ENCODE measurements at places on chromosomes 6 and 20. TPM values are rescaled to one million over a fixed set of nuclear protein-coding genes. Genes with fewer than 3 reads are reported as not detected.
A peak's percentile ranks its signal among the peaks of the same experiment; 100 is the strongest.

DNA sequence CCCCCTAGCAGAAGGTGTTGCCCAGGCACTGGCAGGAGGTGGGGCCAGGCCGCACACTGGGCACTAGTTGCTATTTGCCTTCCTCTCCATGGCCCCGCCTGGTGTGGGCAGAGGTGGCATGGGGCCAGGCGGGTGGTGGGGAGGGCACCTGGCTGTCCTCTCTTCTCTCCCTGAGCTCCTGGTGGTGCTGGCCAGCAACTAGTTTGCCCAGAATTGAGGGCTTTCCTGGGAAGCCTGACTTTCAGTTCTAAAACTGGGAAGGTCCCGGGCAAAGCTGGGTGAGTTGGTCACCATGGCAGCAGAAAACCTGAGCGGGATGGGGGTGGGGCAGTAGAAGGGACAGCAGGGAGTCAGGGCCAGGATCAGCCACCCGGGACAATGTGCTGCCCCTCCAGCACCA is 48.2 kb downstream of the RBM38 start:
- H3K27ac ChIP-seq = no peak overlapping the region
- H3K27me3 ChIP-seq = no peaks in the 10 kb centered on the region
- no peak overlapping the region for H3K4me3 ChIP-seq
- H3K36me3 ChIP-seq = no peaks in the 10 kb centered on the region
- peaks cover 32% of the 10 kb centered on the region for H3K4me1 ChIP-seq

DNA sequence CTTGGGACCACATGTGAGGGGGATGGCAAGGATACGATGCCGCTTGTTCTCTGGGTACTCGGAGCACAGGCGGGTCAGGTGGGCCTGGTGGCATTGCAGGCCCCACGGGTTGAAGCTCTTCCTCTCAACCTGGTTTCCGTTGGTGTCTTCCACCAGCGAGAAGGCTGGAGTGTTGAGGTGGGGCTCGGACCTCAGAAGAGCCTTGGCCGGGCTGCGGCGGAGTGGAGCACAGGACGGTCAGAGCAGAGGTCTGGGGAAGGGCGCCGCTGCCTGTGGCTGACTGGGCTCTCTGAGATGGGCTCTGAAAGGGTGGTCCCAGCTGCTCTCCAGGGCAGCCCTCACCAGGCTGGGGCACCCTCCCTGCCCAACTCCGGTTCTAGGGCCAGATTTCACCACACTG is 15.2 kb upstream of the UQCC2 start:
- no peak overlapping the region for H3K27ac ChIP-seq
- DNase-seq = no peak
- H3K36me3 ChIP-seq = no peaks in the 10 kb centered on the region
- peaks cover 39% of the 10 kb centered on the region for H3K27me3 ChIP-seq
- H3K4me1 ChIP-seq = no peaks in the 10 kb centered on the region

GRCh38 chr6:136728976-136729515 is 63.2 kb downstream of the MAP3K5 start:
- H3K4me1 ChIP-seq = peaks cover 22% of the 10 kb centered on the region
- no peak for DNase-seq
- no peak overlapping the region for H3K4me3 ChIP-seq
- no peak overlapping the region for H3K27ac ChIP-seq
- H3K36me3 ChIP-seq = peaks cover 23% of the 10 kb centered on the region

DNA sequence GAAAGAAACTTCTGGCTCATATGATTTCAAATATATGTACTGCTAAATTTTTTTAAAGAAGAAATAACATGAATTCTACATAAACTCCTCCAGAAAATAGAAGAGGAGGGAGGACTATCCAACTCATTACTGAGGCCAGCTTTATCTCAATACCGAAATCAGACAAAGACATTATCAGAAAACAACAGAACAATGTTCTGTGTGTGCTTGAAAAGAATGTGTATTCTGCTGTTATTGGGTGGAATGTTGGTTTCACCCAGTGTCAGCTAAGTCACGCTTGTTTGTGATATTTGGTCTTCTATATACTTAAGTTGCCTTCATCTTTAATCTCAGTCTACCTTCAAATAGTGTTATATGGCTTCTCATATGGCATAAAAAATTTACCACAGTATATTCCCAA is 18.6 kb upstream of the ELOVL2 start:
- no peak overlapping the region for H3K4me3 ChIP-seq
- no peak overlapping the region for H3K27ac ChIP-seq
- peaks cover 2% of the 10 kb centered on the region for H3K27me3 ChIP-seq
- no peaks in the 10 kb centered on the region for H3K4me1 ChIP-seq
- DNase-seq = no peak
- H3K36me3 ChIP-seq = no peaks in the 10 kb centered on the region

DNA sequence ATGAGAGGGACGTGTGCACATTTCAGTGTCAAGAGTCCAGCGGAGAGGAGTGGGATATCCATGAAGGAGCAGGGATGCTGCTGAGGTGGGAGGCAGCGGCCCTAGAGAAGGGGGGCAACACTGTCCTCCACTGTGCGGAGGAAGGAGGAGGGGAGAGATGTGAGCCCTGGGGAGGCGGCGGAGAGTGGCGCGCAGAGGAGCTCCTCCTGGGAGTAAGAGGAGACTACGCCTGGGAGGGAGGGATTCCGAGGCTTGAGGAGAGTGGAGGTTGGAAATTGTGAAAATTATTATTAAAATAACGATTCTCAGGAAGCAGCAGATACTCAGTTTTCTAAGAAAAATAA is 142.7 kb downstream of the CEP57L1 start:
- peaks cover 20% of the 10 kb centered on the region for H3K4me1 ChIP-seq
- H3K27me3 ChIP-seq = peaks cover 3% of the 10 kb centered on the region
- H3K4me3 ChIP-seq = no peak overlapping the region
- H3K36me3 ChIP-seq = peaks cover 9% of the 10 kb centered on the region
- no peak for DNase-seq
- H3K27ac ChIP-seq = no peak overlapping the region

DNA sequence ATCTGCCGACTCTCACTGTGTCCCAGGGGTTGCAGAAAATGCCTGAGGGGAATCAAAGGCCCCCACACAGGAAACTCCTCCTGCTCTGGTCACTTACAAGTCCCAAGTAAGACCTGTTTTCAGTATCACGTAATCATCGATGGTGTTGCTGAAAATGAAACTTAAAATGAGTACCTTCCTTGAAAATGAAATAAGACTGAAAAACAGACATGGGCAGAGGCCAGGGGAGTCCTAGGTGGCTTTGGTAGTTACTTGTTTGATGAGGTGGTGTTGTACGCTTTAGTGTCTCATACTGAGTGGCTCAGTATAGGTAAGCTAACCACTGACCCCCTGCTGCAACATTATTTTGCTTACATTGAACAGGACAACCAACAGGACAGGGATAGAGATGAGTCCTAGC is 43.0 kb upstream of the SYNCRIP start:
- DNase-seq = no peak
- H3K36me3 ChIP-seq = peaks cover 8% of the 10 kb centered on the region
- H3K27me3 ChIP-seq = no peaks in the 10 kb centered on the region

GRCh38 chr6:41066867-41067304 is 5.3 kb downstream of the OARD1 start:
- no peak overlapping the region for H3K4me3 ChIP-seq
- DNase-seq = peak; percentile 67
- no peaks in the 10 kb centered on the region for H3K27me3 ChIP-seq
- peaks cover 57% of the 10 kb centered on the region for H3K4me1 ChIP-seq
- peaks cover 72% of the 10 kb centered on the region for H3K36me3 ChIP-seq
- peak overlapping the region; percentile 10 for H3K27ac ChIP-seq

DNA sequence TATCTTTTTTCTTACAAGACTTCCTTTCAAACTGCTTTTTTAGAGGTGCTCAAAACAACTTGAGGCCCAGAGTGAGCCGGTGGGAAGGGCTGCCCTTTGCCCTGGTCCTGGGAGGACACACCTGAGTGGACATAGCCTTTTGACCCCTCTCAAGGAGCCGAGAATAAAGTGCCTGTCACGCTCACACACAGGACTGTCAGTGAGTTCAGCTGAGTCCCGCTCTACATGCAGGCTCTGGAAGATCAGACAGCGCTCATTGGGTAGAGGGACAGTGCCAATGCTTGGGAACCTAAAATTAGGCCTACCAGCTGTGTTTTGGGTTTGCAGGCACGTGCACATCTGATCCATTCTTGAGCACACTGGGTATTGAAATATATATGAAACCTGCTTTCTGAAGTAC is 387.8 kb downstream of the CD83 start:
- H3K36me3 ChIP-seq = no peaks in the 10 kb centered on the region
- no peaks in the 10 kb centered on the region for H3K27me3 ChIP-seq
- H3K4me3 ChIP-seq = no peak overlapping the region

GRCh38 chr6:105935416-105935815 is 150.7 kb upstream of the PRDM1 start:
- H3K4me1 ChIP-seq = peaks cover 6% of the 10 kb centered on the region
- no peaks in the 10 kb centered on the region for H3K27me3 ChIP-seq
- H3K4me3 ChIP-seq = no peak overlapping the region
- DNase-seq = no peak
- H3K27ac ChIP-seq = no peak overlapping the region
- peaks cover 9% of the 10 kb centered on the region for H3K36me3 ChIP-seq

Gene BPIFA1
- not detected for total RNA-seq

Gene GCNT2
- total RNA-seq = 3.0 TPM

Gene NKAPL
- total RNA-seq = not detected

Gene BMP7
- not detected for total RNA-seq

Gene KCNK15
- not detected for total RNA-seq

Gene PLA2G7
- total RNA-seq = not detected

Gene FBXL4
- total RNA-seq = 12.1 TPM
